ENCODE measurements at places on chromosomes 3 and 15.

DNA sequence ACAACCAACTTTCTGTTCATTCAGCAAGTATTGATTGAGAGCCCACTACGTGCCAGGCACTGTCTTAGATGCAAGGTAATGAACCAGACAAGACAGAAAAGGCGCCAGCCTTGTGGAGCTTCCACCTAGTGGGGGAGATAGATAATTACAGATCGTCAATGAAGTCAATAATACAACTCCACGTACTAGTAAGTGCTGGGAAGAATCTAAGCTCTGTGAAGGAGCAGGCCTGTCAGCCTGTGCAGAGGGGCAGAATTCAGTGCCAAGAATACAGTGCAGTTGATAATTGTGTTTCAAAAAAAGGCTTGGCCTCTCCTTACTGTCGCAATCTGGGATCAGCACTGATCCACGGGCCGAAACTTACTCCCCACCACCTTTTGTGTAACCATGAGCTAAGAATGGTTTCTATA is 186.3 kb downstream of the FEZF2 start:
- no peak for DNase-seq

DNA sequence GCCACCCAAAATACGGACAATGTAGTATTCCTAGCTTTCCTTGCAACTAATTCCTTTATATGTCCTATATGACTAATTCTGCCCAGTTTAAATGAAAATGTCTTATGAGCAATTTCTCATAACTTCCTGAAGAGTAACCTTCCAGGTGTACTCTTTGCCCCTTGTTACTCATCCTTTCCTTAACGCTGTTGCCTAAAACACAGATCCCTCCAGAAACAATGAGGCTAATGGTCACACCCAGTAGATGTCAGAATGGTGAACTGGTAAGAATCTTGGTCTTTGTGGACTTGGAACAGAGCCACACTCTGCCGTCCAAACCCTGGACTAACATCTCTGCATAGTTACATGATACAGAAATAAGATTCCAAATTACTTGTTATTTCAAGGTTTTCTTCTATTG is 497.9 kb downstream of the IGSF11 start:
- DNase-seq, result no peak

- DNase-seq, result no peak
Measured at GRCh38 chr3:190443257-190443656, 6.4 kb downstream of the TMEM207 start.

DNA sequence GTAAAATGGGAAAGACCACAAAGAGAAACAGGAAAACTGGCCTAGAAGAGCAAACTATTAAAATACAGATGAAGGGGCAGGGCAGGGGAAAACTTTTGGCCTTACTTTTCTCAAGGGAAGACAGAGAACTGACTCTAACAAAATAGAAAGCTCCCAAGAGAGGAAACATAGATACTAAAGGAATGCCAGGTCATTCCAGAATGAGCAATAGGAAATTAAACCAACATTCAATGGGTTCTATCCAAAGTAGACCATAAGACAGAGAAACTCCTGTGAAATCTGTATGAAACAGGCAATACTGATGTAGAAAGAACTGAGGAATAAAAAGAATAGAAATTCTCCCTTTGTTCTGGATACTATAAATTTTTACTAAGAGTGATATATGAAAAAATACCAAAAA is 491.8 kb downstream of the MECOM start:
- DNase-seq, result no peak

- DNase-seq, result no peak
Measured at GRCh38 chr3:146159616-146160320, 1.2 kb downstream of the PLOD2 start.

- no peak for DNase-seq
Measured at GRCh38 chr3:178752843-178753242, 216.6 kb downstream of the KCNMB2 start.

DNA sequence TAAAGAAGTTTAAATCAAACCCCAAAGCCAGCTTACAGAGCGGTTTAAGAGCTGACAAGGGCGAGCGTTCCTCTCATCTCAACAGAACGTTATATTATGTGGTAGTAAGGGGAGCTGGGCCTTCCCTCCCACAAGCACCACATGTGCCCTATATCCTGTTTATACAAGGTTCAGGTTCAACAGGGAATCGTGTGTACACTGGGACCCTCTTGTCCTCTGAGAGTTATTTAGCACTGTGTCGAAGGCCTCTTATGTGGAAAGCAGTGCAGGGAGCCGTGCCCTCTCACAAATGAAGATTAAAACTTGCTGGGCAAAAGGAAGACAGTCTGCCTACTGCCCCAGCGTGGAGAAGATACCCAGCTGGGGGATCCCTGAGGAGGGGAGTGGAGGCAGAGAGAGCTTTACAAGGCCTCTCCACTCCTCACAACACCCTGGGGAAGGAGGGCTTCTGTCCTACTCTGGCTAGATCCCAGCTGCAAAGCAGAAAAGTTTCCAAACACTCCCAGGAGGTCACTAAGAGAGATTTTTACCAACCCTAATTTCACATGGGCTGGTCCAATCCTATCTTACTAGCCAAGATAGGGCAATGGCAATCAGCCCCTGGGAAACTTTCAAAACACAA is 2.9 kb downstream of the TLE3 start:
- DNase-seq, result no peak

DNA sequence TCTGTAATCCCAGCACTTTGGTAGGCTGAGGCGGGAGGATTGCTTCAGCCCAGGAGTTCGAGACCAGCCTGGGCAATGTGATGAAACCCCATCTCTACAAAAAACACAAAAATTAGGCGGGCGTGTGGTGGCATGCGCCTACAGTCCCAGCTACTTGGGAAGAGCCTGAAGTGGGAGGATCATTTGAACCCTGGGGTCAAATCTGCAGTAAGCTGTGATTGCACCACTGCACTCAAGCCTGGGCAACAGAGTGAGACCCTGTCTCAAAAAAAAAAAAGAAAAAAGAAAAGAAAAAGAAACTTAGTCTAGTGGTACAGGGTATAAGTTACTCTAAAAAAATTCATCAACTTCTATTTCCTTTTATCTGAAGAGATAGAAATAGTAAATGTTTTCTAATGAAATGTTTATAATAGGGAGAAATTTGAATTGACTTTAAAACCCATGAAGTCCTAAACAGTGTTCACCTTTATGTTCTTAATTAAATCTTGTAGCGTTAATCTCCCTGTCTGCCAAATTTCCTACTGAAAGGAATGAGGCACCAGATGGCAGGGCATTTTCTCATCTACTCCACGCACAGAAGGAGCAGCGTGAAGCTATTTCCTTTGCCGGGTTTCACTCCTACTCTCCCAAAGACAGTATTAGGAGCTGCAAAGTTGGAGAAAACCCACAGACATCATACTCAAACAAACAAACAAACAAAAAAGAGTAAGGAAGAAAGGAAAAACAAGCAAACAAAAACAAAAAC is 1.9 kb downstream of the PCLAF start:
- no peak for DNase-seq

DNA sequence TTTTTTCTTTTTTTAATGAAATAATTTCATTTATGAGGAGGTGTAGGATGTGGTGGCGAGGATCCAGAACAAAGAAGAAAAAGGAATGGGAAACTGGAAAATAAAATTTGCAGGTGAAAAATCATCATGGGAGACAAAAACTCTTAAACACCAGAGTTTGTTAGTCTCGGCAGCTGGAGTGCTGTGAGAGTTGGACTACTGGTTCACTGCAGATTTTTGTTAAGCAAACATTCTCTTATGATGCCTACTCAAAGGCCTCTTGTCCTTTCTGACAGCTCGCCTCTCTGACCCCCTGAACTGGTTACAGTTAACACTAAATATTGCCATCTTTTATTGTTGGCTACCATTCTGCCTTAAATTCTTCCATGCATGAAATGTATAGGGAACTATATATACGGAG is 152.4 kb upstream of the DPH6 start:
- DNase-seq, result no peak

DNA sequence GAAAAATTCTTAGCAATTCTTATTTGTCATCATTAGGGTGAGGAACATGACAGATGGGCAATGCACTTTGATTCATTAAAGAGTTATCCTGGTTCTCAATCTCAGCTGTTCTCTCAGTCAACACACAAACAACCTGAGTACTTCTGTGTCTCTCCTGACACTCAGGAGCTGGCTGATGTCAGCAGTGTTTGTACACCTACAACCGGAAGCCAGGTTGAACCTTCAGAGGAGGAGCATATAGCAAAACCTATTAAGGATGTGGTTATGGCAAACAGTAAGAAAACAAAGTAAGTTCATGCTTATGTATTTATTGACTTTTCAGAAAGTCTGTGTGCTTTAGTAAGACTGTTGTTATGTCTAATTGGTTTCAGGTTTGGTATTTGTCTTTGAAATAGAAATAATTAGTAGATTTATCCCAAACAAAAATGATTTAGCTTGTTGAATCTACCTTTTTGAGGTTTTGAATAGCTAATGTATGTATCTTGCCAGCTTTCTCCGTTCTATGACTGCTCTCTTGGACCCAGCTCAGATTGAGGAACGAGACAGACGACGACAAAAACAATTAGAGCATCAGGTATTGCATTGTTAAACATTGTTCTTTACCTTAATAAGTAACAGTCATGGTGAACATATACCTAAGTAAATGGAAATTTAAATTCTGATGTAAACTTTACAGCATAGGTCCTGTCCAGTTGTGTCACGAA is 36.6 kb downstream of the CCDC66 start:
- peak; percentile 44 for DNase-seq

DNA sequence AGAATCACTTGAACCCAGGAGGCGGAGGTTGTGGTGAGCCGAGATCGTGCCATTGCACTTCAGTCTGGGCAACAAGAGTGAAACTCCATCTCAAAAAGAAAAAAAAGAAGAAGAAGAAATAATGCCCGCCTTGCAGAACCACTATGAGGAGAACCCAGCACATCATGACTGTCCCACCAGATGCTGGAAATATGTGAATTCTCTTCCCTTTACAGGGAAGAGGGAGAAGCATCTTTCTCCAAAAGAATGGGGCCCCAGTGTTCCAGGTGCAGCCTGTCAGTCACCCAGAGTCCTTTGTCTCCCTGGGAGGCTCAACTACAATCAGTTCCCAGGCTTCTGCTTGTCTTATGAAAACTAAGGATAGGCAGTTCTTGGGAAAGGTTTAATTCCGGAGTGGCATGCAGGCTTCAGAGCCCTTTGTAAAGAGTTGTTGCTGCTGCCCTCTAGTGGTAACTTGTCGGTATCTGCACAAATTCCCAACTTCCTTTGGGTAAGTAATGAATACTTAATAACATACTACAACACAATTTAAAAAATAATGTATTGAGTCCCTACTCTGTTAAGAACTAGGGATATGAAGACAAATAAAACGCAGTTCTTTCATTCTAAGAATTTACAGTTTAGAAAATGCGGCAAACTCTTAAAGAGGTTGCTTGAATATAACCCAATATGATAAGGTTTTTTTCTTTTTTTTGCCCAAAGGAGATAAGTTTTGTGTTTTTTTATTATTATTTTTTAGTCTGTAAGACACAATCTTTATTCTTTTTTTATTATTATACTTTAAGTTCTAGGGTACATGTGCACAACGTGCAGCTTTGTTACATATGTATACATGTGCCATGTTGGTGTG is 18.6 kb upstream of the TICRR start:
- peak; percentile 42 for DNase-seq

DNA sequence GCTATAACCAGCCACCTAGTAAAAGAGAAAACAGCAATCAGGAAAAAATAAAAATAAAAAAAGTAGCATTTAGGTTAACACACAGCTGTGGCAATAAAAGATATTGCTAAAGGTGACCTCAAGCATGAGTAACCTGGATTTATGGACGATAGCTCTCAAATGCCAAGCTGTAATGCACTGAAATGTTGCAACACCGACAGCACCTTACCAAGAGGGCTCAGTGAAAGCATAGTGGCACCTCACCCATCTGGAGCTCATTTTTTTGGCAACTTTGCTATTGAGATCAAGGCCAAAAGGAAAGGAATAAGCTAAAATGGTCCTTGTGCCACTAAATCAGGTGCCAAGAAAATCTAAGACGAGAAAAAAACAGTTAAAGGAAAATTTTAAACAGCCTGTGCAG is 2.5 kb downstream of the HACD2 start:
- no peak for DNase-seq

- peak; percentile 63 for DNase-seq
Measured at GRCh38 chr3:196569003-196569516, 600 bp downstream of the FBXO45 start.

DNA sequence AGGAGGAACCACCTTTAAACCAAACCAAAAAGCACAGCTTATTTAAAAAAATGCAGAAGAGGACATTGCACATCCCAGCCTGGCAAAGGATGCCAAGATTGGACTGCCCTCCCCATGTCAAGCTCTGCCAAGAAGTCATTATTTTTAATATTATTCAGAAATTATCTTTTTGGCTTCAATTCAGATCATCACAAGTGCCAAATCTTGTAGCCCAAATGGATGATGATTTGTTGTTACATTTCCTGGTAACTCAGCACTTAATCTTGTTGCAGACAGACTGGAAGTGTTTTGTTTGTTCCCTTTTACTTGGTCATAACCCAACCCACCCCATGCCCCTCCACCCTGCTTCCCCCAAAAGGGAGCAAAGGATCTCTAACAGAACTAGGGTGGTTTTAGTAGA is 28.1 kb upstream of the LXN start:
- no peak for DNase-seq

DNA sequence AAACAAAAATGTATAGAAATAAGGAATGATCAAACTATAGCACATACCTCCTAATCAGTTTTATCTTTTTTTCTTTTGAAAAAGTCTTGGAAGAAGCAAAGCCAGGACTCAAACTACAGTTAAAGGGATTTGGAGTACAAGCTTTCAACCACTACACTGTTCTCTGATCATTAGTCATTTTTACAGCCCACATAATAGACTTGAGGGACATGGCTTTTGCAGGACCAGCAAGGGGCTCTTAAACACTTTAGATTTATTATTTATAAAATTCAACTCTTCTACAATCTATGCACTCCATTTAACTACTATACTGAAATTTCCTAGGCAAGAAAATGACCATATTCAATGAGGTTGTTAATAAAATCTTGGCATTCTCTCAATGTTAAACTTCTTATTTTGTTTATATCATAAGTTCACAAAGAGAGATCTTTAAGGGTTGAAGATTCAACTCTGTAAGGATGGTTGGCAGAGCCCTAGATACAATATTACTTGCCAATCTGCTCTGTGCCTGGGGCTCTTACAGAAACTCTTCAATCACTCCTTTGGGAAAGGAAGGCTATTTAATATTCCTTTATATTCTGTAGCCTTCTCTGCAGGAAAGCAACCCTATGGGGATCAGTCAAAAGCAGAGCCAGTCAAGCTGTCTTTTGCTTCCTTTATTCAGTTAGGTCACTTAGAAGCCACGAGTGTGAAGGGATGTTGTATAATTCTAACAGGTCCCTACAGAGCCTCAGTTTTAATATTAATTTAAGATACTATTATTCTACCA is 557.7 kb upstream of the SGO1 start:
- DNase-seq, result no peak

- no peak for DNase-seq
Measured at GRCh38 chr3:168073842-168074605, 21.7 kb downstream of the GOLIM4 start.

Data from activated CD4-positive, alpha-beta T cell treated with anti-CD3 and anti-CD28 coated beads for 48 hours (primary cell).